Endothelial cell (in vitro differentiated cells): ENCODE measurements at places on chromosomes 13 and 19. TPM values are rescaled to one million over a fixed set of nuclear protein-coding genes. Genes with fewer than 3 reads are reported as not detected.
A peak's percentile ranks its signal among the peaks of the same experiment; 100 is the strongest.

GRCh38 chr19:19588546-19588945, 29.9 kb downstream of the PBX4 start:
- no peak for DNase-seq

DNA sequence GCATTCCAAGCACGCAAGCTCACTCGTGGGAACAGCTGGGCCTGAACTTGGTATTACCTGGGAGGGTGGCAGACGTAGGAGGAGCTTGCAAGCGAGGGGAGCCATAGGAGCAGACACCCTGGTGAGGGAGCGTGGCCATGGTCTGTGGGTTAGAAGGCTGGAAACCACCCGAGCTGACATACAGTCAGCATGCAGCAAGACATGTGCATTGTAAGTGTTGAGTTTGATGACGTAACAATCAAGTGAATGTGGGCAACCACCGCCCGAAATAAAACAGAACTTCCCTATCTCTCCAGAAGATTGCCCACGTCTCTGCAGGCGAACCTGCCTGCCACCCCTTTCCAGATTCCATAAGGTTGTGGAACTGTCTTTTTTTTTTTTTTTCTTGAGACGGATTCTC, 26.8 kb downstream of the UBXN6 start:
- DNase-seq = no peak

The KIR2DL1 gene
- total RNA-seq = not detected

- no peak for DNase-seq
Measured at GRCh38 chr19:3479177-3479833, 1.0 kb downstream of the SMIM24 start.

The DZIP1 gene
- 39.7 TPM for total RNA-seq

DNA sequence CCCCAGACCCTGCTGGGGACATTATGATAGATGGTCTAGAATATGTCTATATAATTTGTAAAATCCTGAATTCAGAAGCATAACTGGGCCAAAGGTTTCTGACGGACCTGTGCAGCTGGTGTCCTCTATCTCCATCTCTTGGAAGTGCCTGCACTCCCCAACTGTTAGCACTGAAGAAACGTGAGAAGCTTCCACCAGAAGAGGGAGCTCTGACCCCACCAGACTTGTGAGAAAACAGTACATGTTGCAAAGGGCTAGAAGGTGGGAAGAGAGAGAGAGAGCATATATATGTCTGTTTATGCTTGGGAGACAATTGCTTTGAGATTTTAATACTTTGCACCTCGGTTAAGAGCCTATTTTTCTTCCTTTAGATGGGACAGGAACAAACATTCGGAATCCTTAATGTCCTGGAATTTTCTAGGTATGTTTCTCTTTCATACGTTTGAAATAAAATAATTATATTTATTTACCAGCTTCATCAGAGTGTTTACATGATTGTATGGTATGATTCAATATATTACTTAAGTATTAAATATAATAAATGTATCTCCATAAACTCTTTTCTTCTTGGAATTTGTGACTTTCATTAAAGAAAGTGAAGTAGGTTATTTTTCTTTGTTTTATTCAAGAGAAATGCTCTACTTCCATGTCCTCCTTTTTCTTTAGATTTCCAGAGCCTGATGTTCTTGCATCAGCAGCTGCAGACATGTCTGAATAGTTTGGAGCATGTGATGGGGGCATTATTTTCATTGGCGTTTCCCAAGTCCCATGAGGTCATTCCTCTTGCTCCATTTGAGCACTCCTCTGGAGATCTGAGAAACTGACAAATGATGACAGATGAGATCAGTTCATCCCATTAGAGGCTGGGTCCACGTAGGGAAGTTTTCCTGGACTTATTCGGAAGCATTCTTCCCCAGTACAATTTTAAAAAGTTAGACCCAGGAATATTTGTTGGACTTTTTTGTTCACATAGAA, 202.9 kb downstream of the ATP8A2 start:
- peak; percentile 89 for DNase-seq
